NCI-H187 (cell line): ENCODE measurements at places on chromosomes 4 and X.

- DNase-seq, result no peak
Measured at GRCh38 chr4:1991087-1991486, 17.7 kb downstream of the NELFA start.

GRCh38 chrX:120090208-120090607 is 12.7 kb upstream of the RHOXF2B start:
- DNase-seq, result no peak

DNA sequence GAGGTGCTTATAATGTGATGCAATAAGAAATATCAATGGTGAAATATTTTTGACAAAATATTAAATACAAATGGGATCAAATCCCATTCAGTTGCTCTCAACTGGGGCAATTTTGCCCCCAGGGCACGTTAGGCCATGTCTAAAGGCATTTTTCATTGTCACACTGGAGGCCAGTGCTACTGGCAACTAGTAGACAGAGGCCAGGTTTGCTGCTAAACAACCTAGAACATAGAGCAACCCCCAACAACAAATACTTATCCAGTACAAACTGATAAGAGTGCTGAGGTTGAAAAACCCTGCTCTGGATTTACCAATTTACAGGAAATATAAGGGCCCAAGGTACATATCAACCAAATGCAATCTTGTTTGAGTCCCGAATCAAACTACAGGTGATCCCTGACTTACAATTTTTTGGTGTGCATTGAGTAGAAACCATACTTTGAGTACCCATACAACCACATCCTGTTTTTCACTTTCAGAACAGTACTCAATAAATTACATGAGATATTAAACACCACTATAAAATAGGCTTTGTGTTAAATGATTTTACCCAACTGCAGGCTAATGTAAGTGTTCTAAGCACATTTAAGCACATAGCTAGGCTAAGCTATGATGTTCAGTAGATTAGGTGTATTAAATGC is 237.5 kb downstream of the HNRNPD start:
- DNase-seq, result no peak

GRCh38 chrX:148536961-148537360 is 36.5 kb downstream of the AFF2 start:
- DNase-seq, result no peak

GRCh38 chr4:15677507-15677988 is 4.1 kb upstream of the FAM200B start:
- DNase-seq, result no peak

DNA sequence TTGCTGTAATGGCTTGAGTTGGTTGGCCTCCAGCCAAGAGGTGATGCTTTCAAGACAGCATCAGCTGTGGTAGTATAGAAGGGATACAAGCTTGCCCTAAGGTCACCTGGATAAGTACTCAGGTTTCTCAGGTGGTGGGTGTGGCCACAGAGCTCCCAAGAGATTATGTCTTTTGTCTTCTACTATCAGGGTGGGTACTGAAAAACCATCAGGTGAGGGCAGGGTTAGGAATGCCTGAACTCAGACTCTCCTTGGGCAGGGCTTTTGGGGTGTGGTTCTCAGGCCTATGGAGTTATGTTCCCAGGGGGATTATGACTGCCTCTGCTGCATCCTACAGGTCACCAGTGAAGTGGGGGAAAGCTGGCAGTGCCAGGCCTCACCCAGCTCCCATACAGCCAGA is 654.6 kb upstream of the GALNT7 start:
- no peak for DNase-seq

DNA sequence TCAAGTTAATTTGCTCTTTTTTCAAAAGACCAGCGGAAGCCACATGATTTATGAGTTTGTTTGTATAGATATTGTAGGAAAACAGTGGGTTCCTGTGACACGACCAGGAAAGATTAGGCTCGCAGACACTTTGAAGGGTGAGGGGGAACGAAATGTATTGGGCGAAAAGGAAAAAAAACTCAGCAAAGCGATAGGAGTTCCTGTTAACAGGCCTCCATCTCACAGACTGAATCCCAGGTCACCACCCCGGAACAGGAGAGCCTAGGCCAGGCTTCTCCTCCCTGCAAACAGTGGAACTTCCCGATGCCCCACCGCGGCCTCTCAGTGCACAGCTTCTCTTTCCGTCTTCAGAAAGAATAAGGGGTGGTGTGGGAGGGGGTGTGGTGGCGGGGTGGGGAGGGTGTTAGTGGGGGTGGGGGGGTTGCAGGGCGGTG is 181.8 kb upstream of the GPRIN3 start:
- no peak for DNase-seq

DNA sequence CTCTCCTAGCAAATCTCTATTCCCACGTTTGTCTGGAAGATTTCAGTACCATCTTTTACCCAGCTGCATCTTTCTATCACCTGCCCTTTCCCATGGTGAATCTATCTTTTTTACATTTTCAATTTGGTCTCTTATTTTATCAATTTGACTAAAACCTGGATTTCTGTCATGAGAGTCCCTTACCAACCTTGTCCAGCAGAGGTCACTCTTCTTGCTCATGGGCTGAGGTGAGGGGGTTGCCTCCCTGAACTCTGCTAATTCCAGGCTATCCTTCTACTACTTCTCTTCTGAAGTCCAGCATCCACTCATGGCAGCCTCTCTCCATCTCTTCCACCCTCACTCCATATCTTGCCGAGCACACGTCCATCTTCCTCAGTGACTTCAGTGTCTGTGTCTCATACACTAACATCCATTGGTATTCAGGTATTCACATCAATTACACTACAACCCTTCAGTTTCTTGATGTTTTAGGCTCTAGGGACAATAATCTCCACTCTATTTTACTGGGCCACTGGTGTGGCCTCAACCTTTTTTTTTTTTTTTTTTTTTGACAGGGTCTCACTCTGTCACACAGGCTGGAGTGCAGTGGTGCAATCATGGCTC is 17.8 kb upstream of the ZNF827 start:
- no peak for DNase-seq

- DNase-seq, result no peak
Measured at GRCh38 chrX:132333351-132333750, 114.1 kb upstream of the RAP2C start.

- DNase-seq, result no peak
Measured at GRCh38 chr4:37949636-37950426, 10.4 kb upstream of the PTTG2 start.

DNA sequence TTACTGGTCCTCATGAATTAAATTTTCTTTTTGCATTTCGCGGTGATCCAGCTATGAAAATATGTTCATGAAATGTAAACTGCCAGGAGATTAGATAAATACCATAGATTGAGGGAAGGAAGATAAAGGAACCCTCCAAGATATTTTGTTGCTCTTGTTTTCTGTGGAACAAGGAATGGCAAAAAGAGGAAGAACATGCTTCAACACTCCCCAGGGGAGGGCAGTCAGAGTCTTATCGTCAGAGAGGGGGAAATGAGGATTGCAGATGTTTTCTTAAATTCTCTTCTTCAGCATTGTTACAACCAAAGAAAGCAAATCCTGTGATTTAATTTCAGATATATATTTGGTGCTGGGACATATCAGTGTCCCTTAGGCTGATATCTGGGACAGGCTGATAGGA is 9.5 kb upstream of the SFRP2 start:
- no peak for DNase-seq

- no peak for DNase-seq
Measured at GRCh38 chr4:40482985-40483647, 146.5 kb downstream of the RBM47 start.
